ENCODE measurements at places on chromosomes 7 and 10.
A peak's percentile ranks its signal among the peaks of the same experiment; 100 is the strongest.

DNA sequence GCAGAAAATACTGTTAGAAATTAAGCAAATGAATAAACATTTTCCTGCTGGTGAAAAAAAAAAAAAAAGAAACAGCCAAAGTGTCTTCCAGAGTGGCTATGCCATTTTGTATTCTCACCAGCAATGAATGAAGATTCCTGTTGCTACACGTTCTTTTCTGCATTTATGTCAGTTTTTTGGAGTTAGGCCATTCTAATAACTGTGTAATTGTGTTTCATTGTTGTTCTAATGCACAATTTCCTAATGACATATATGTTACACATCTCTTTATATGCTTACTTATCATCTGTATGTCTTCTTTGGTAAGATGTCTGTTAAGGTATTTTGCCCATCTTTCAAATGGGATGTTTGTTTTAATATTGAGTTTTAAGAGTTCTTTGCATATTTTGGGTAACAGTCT is 213.7 kb downstream of the ITGB1 start:
- DNase-seq = no peak

DNA sequence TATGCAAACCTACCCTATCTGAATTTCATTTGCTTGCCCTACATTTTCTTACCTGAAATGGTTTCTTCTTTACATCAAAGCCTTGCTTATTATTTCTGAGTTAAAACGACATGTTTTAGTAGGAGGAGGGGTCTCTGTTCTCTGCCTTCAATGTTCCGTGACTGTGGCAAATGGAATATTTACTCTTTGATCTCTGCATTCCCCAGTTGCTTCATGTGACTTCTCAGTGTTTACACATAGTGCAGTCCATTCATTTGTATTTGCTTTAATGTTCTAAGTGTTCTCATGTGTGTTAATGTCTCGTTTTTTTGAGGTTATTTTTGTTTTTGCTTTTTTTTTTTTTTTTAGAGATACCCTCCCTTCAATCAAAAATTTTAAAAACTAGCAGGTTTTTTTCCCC is 75.8 kb downstream of the GNAI1 start:
- no peak for DNase-seq

DNA sequence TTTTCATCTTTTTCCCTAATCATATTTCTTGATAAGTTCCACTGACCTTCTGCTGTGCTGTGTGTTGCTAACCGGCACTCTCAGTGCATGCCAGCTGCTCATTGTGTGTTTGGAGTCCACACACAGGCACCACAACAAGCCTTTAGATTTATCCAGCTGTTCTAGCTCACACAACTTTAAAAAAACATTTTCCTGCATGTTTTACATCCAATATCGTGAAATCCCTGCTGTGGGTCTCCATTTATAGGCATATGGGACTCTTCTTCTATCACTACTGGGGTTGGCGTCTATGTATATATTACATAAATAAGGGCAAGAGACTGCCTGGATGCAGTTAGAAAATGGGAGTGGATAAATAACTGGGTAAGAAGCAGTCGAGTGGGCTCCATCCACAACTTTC is 183.6 kb upstream of the ADARB2 start:
- DNase-seq = no peak

DNA sequence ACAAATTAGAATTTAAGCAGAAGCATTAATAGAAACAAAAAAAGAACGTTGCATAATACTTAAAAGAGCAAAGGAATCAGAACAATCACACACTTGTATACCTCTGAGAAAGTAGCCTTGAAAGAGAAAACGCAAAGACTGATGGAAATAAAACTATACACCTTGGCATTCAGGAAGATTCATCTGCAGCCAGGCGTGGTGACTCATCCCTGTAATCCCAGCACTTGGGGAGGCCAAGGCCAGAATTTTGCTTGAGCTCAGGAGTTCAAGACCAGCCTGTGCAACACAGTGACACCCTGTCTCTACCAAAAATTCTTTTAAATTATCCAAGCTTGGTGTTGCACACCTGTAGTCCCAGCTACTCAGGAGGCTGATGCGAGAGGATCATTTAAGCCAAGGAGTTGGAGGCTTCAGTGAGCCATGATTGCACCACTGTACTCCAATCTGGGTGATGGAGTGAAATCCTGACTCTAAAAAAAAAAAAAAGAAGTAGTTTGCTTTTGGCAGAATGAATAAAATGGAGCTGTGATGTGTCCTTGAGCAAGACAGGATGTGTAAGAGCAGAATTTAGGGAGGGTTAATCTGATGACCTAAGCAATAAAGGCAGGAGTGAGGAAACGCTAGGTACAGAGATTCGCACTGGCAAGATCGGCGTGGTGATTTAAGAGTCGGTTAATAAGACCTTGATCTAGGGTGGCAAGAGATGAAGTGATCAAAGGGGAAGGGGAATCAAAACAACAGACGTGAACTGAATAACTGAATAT is 75.8 kb upstream of the NRP1 start:
- no peak for DNase-seq

- peak; percentile 61 for DNase-seq
These were observed at the start of gene PGAM2 for GRCh38 chr7:44065431-44066110. TSS of gene PGAM2 (minus strand) at chr7:44065567. CDS start at chr7:44065529, 38 bp downstream.

DNA sequence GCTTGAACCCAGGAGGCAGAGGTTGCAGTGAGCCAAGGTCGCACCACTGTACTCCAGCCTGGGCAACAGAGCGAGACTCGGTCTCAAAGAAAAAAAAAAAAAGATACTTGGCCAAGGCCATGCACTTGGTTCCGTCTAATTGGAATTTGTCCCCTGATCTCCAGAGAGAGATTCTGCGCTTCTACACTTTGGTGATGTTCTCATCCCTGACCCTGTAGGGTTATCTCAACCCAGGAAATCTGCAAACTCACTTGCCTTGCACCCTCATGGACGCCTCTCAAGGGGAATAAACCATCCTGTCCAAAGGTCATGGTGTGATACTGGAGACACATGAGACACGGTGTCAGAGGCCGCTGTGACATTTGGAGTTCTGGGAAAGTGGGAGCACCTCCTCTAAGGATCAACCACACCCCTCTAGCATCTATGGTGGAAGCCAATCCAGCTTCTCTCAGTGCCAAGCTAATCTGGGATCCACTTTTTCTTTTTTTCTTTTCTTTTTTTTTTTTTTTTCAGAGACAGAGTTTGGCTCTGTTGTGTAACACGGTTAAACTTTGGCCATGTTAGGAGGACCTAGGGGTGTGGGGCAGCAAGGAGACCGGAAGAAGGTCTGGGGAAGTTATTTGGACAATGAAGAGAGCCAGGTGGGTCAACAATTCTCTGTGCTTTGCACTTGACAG is 7.8 kb upstream of the POR start:
- no peak for DNase-seq

GRCh38 chr7:4361774-4362173 is 320.3 kb upstream of the FOXK1 start:
- DNase-seq = no peak
